ENCODE measurements at places on chromosomes 5 and 9.

DNA sequence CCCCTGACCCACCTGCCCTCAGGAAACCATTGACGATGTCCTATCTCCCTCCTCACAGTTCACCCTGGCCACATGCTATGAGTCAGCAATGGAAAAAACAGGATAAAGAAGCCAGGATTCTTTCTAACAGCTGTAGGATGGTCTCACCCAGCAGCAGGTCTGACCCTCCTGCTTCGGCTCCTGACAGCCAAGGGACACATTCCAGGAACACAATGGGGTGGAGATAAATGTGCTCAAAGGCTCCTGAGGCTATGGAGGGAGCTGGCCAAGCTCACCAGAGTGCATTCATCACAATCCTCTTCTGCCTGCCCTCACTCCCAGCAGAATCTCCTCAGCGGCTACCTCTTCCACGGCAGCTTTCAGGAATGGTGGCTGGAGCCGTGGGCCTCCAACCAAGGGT lies 170.3 kb downstream of the PJA2 start:
- DNase-seq, result no peak

DNA sequence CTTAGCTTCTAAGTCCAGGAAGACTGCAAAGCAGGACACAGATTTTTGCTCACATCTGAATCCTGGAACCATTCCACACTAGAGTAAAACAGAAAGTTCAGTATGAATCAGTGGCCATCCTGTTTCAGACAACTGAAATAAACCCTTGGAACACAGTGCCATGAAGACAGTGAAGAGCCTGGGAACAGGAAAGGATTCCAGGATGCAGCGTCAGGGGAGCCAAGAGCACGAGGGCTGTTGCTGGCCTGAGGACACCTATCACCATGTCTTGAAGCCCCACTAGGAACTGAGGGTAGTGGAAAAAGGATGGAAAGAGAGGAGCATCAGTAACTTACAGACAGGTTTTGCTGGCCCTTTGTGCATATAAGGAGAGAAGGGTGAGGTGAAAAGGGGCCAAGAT lies 115.3 kb upstream of the FSTL4 start:
- DNase-seq, result no peak

DNA sequence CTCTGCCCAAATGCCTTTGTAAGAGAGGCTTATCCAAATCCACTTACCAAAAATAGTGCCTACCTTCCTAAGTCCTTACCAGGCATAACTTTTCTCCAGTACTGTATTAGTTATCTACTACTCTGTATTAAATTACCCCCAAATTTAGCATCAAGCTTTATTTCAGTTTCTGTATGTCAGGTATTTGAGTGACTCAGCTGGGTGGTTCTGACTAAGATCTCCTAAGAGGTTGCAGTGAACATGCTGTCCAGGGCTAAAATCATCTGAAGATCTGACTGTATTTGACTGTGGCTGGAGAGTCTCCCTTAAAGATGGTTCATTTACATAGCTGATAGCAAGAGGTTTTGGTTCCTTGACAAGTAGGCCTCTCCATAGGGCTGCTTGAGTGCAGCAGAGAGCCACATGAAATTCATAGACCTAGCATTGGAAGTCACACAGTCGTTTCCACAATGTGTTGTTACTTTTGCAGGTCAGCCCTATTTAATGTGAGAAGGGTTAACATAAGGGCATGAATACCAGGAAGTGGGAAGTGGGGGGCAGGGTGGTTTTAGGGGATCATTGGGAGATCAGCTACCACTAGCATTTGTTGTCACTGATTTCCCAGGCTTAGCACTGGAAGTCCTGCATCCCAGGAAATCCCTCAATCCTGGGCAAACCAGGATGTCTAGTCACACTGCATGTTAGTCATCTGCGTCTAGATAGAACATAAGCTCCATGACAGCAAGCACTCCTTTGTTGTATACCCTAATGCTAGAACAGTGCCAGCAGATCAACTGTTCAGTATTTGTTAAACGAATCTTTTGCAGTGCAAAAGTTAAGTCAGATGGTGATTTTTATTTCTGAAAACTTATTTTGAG lies 2.0 kb upstream of the ZNF622 start:
- no peak for DNase-seq

DNA sequence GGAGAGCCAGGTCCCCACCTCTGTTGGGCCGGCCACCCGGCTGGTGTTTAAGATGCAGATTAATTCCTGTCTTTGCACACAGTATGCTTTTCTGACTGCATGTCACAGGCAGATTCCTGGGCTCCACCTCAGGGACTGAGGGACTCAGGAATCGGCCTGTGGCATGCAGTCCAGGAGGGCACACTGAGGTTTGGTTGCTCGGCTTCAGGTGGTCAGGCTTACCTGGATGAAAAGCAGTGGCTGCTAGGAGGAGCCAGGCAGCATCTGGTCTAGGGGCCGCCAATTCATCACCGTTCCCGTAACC lies 1.1 kb downstream of the WDR5 start:
- DNase-seq, result no peak

- DNase-seq, result no peak
Measured at GRCh38 chr5:116747881-116748280, 173.3 kb upstream of the SEMA6A start.

DNA sequence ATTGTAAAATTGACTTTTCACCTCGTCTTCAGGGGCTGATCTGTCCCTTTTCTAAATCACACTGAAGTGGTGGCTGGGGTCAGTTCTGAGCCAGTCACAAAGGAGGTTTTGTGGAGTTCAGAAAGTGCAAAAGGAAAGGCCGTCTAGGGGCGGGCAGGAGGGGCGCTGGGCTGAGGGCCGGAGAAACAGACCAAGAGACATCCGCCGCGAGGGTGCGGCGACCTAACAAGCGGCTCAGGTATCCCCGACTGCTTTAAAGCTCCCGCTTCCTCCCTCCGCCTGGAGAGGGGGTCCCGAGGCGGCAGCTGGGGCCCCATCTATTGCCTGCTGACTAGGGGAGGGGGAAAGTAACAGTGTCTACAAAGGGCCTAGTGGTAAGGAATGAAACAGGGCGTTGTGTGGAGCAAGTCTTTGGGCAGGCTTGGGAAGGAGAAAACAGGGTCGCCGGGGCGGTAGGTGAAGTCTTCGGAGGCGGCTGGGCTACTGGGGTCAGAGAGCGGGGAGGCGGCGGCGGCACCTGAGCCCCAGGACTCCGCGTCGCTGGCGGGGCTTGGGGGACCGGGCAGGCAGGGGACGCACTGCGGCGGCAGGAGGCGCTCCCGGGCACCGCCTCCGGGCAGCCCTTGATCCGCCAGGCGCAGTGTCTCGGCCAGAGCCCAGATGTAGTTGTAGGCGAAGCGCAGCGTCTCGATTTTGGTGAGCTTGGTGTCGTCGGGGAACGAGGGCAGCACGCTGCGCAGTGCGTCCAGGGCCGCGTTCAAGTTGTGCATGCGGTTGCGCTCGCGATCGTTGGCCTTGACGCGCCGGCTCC lies 950 bp downstream of the NEUROG1 start:
- no peak for DNase-seq
